ENCODE measurements at places on chromosomes 7 and 10.

GRCh38 chr10:133278577-133279265 lies 2.1 kb upstream of the ADAM8 start:
- DNase-seq = peak; percentile 52

GRCh38 chr10:68318331-68319059 lies 13.4 kb upstream of the HNRNPH3 start:
- no peak for DNase-seq

GRCh38 chr10:43205681-43206390 lies 61.0 kb downstream of the RASGEF1A start:
- DNase-seq = peak; percentile 11

- no peak for DNase-seq
These were observed 57.0 kb downstream of the ELFN1 start for GRCh38 chr7:1727079-1727478.

GRCh38 chr7:27897001-27897400 lies 157.0 kb downstream of the TAX1BP1 start:
- DNase-seq = no peak

DNA sequence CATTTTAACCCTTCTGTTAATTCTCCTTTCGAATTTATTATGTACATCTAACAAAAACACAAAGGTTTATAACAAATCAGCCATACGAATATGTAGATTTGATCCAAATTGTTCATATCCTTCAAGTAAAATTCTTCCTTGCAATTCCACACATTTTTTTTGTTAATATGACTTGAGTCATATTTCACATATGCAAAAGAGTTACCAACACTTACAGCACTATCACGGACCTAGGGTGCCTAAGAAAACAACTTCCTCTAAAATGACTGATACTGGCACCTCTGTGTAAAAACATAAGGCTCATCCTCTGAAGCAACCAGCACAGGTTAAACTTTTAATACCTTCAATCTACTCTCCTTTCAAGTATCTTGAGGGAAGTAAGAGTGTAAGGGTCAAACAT lies 451.8 kb downstream of the SEMA3D start:
- no peak for DNase-seq

GRCh38 chr7:44379366-44380188 lies 54.2 kb upstream of the CAMK2B start:
- DNase-seq = no peak

- no peak for DNase-seq
These were observed 226.3 kb upstream of the KLF6 start for GRCh38 chr10:4011136-4011812.

DNA sequence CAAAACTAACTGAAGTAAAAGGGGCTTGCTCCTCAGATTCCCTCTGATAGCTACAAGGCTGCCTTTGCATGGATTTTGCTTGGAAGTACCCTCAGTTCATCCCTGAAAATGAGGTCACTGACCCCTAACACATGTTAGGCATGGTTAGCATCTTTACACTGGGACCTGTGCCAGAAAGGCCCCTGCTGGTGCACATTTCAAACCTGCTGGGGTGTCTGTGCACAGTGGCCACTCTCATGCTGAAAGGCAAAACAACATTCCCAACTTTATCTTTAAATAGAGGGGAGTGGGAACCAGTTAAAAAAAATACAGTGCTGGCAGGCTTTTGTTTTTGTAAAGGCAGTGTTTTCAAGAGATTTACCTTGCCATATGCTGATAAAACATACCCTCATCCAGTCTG lies 99.1 kb downstream of the ANK3 start:
- DNase-seq = no peak

GRCh38 chr7:110922906-110923305 lies 168.0 kb upstream of the LRRN3 start:
- DNase-seq = no peak

GRCh38 chr7:1666823-1667565 lies 3.1 kb upstream of the ELFN1 start:
- DNase-seq = peak; percentile 14

DNA sequence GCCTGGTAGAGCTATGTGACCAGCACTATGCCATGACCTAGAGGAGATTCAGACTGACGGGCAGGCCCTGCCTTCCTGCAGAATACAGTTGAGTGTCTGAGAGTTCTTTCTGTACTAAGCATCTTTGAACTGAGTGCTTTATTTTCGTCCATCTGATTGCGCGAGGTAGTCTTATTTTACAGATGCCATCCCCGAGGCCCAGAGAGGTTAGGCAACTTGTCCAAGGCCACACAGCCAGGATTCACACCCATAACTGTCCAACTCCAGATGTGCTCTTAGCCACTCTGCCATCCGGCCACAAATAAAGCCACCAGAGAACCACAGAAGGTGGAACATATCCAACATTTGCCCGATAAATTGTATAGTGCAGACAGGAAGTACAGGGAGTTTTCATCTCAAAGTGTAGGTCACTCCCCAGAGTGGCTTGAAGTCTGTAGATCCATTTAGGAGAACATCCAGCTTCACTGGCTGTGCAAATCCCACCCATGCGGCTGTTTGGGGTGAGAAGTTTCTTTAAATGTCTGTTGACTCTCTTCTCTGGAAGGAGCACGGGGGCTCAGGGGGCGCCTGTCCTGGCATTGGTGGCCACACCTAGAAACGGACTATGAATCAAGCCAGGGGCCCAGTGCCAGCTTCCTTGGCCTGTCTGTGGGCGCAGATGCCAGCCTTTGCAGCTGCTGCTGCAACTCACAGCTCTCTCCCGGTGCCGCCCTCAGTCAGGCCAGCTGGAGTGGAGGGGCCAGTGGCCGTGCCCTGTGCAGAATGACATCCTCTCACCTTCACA lies 11.1 kb downstream of the CHST3 start:
- DNase-seq = no peak

GRCh38 chr7:127754457-127754856 lies 102.5 kb downstream of the SND1 start:
- no peak for DNase-seq
